AG09309 (cell line): ENCODE measurements at places on chromosomes 4 and X.

- no peak for DNase-seq
Measured at GRCh38 chr4:94722748-94723147, 35.0 kb upstream of the BMPR1B start.

DNA sequence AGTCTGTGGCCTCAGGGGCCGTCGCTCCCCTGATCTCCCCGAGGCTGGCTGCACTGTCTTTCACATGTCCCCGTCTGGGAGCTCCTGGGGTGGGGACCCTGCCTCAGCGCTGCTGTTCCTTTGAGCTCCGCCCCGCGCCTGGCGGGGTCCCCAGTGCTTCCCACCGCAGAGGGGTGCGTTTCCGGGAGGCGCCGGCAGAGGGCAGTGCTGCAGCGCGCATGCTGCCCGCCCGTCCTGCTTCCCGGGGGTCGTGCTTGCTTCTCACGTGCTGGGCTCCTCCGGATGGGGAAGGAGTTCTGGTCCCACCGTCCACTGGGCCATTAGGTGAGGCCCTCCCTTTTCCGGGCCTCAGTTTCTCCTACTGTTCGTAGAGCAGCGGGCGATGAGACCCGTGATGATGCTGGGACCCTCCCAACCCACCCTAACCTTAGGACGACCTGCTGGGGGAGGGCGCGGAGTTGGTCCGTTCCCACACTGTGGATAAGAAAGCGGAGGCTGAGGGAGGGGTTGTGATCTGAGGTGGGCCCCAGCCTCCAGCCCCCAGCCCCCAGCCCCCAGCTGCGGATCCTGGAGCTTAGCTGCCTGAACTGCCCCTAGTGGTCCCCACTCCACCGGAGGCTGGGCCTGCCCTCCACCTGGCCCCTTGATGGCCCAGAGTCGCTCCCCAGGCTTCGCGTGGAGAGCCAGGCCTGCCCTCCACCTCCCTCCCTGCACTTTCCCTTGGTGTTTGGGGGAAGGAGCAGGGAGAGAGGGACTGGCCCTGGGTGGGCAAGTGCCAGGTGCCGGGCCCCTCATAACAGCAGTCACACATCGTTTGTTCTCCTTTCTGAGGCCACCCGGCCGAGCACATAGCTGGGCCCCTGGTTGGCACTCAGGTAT is 15.3 kb downstream of the CPZ start:
- no peak for DNase-seq

DNA sequence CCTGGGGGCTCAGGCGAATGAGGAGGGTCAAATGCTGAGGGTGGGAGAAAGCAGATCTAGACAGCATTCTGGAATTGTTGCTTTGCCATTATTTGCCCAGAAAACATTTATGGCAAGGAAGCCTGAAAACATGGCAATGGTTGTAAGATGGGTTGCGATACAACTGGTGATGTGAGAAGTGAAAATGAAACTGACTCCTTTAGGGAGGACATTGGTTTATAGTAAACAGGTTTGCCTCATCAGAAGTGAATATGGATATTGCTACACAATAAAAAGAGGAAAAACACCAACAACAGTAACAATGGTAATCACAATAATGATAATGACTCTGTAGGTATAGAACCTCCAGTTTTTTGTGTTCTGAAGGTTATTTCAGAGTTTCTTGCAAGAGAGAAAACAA is 107.0 kb upstream of the TBC1D9 start:
- no peak for DNase-seq

- no peak for DNase-seq
Measured at GRCh38 chr4:47913861-47914219, 543 bp downstream of the NFXL1 start.

- no peak for DNase-seq
Measured at GRCh38 chr4:44422912-44423311, 25.7 kb downstream of the KCTD8 start.

DNA sequence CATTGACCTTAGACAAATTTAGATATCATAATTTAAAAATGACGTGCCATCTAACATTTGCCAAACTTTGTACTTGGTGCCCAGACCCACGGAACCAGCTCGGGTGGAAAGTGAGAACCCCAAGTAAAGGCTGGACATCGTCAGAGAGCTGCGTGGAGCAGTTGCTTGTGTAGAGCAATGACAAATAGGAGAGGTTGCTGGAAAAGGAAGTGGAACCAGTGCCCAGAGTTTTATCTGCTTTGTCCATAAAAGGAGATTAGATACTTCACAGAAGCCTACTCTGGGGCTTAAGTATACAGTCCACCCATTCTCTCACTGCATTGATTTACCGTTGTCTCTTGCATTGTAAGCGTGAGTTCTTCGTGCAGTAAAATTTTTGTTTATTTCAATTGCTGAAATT is 5.4 kb upstream of the TBC1D1 start:
- DNase-seq, result no peak

GRCh38 chr4:54014666-54015160 is 49.7 kb downstream of the CHIC2 start:
- DNase-seq, result no peak
